Thyroid gland (tissue), 4 donors: ENCODE measurements at places on chromosomes 7 and 10. TPM values are rescaled to one million over a fixed set of nuclear protein-coding genes. Genes with fewer than 3 reads are reported as not detected.

- DNase-seq, result no peak
Observed at GRCh38 chr7:154985230-154985629, 17.7 kb downstream of the PAXIP1 start.

Gene CALHM2
- 37.1 TPM for total RNA-seq

GRCh38 chr7:55247428-55247827 lies 117.7 kb upstream of the LANCL2 start:
- no peak for DNase-seq

Gene ZMYND11
- 179 TPM for total RNA-seq

DNA sequence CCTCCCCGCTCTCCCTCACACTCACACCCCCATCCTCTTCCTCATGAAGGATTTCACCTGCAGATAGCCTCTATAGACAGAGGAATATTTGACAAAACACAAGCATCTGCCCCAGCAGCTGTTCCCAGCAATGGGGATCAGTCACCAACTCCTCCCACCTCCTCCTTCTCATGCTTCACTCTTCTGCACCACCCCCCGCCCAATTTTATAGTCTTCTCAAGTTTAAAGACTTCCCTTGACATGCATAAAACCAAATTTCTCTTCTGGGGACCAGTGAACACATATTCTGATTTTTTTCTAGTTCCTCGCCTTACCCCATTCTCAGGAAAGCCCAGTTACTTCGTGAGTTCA lies 654.4 kb downstream of the LRMDA start:
- DNase-seq, result no peak

Gene ARID5B
- 14.4 TPM for total RNA-seq
